Naive B cell (primary cell): ENCODE measurements at places on chromosomes 1 and 21. TPM values are rescaled to one million over a fixed set of nuclear protein-coding genes. Genes with fewer than 3 reads are reported as not detected.

UQCRH gene
- 295 TPM for polyA plus RNA-seq

DNA sequence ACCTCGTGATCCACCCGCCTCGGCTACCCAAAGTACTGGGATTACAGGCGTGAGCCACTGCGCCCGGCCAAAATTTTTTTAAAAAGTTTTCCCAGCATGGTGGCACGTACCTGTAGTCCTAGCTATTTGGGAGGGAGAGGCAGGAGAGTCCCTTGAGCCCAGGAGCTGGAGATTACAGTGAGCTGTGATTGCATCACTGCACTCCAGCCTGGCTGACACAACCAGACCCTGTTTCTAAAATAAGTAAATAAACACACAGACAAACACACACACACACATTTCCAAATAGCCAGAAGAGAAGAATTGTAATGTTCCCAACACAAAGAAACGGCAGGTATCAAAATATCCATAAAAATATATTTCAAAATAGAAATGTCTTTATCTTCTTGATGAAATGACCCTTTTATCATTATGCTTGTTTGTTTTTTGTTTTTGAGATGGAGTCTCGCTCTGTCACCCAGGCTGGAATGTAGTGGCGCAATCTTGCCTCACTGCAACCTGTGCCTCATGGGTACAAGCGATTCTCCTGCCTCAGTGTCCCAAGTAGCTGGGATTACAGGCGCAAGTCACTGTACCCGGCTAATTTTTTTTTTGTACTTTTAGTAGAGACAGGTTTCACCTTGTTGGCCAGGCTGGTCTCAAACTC lies 9.3 kb downstream of the HES2 start:
- peaks cover 5% of the 10 kb centered on the region for H3K4me1 ChIP-seq
- H3K27me3 ChIP-seq, result peaks cover 35% of the 10 kb centered on the region
- no peak for DNase-seq
- no peak overlapping the region for H3K27ac ChIP-seq
- H3K36me3 ChIP-seq, result no peaks in the 10 kb centered on the region
- no peak overlapping the region for H3K4me3 ChIP-seq

SLC2A1 gene
- polyA plus RNA-seq, result 83.1 TPM

DNA sequence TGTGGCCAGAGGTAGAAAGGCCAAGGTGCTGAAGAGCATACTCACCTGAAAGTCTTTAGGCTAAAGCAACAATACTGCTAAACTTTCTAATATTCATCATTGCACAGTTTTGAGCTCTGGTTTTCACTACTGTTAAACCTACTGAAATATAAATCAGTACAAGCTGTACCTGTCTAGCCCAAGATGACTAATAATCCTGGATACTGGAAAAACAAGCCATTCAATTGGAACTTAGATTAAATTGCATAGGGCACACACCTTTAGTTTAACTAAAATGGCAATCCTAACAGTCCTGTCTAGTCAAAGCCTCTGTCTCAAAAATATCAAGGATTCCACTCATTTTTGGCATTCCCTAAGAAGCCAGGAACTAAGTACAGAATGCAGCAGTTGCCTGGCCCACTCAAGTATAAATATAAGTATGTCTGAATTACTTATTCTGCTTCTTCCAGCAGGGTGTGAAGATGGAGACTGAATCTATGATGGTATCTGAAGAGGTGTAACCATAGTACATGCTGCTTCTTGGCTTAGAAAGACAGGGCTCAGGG lies 3.1 kb downstream of the CHML start:
- peak overlapping the region; percentile 75 for H3K27ac ChIP-seq
- no peak for DNase-seq
- peaks cover 13% of the 10 kb centered on the region for H3K36me3 ChIP-seq

GRCh38 chr1:29932626-29933025 lies 696.3 kb downstream of the PTPRU start:
- H3K4me1 ChIP-seq, result no peaks in the 10 kb centered on the region
- H3K27me3 ChIP-seq, result peaks cover 21% of the 10 kb centered on the region
- H3K27ac ChIP-seq, result no peak overlapping the region
- H3K4me3 ChIP-seq, result no peak overlapping the region
- H3K36me3 ChIP-seq, result no peaks in the 10 kb centered on the region

- no peak overlapping the region for H3K27ac ChIP-seq
- H3K4me3 ChIP-seq, result no peak overlapping the region
- no peak for DNase-seq
- H3K27me3 ChIP-seq, result peaks cover 52% of the 10 kb centered on the region
- H3K36me3 ChIP-seq, result no peaks in the 10 kb centered on the region
Observed at GRCh38 chr1:16172964-16173446, 17.1 kb upstream of the EPHA2 start.

- no peak for DNase-seq
- no peaks in the 10 kb centered on the region for H3K27me3 ChIP-seq
Observed at GRCh38 chr1:42762269-42762668, 4.6 kb downstream of the P3H1 start.

DNA sequence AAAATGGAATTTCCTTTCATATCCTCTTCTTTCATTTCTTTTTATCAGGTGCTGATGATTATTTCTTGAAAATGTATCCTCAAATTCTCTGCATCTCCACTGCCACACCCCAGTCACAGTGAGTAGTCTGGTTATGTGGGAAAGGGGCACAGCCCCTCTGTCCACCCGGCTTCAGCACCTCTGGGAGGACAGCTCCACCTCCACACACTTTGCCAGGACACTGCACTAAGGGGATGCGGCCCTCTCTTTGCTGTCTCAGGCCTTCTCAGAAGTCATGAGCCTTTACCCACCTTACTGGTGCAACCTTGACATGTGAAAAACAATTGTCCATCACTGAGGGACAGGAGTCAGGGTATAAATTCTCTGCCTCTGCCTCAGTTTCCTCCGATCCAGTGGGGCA lies 433.1 kb downstream of the PCP4 start:
- no peak for DNase-seq
- H3K36me3 ChIP-seq, result no peaks in the 10 kb centered on the region
- H3K4me3 ChIP-seq, result no peak overlapping the region

DNA sequence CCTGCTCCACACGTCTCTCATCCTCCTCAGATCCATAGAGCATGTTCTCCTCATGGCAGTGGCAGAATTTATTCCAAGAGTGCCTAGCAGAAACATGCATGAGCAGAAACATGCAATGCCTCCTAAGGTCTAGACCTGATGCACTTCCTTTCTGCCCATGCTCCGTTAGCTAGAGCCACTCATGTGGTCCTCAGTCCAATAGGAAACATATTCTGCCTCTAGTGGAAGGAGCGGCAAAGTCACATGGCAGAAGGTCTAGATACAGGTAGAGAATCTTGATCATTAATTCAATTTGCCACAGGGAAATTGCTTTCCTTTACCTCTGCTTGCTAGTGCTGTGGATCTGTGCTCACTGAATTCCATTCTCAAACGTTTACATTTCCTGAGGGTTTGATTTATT lies 130.4 kb downstream of the KIF26B start:
- no peaks in the 10 kb centered on the region for H3K36me3 ChIP-seq
- peaks cover 10% of the 10 kb centered on the region for H3K27me3 ChIP-seq

- DNase-seq, result no peak
- peaks cover 8% of the 10 kb centered on the region for H3K4me1 ChIP-seq
- peak overlapping the region; percentile 99 for H3K4me3 ChIP-seq
- H3K36me3 ChIP-seq, result no peaks in the 10 kb centered on the region
- H3K27ac ChIP-seq, result peak overlapping the region; percentile 97
- peaks cover 8% of the 10 kb centered on the region for H3K27me3 ChIP-seq
Observed at GRCh38 chr1:241846862-241847539, 1.0 kb upstream of the EXO1 start.

OR2T2 gene
- 0.19 TPM for polyA plus RNA-seq

PTPRC gene
- 782 TPM for polyA plus RNA-seq

DNA sequence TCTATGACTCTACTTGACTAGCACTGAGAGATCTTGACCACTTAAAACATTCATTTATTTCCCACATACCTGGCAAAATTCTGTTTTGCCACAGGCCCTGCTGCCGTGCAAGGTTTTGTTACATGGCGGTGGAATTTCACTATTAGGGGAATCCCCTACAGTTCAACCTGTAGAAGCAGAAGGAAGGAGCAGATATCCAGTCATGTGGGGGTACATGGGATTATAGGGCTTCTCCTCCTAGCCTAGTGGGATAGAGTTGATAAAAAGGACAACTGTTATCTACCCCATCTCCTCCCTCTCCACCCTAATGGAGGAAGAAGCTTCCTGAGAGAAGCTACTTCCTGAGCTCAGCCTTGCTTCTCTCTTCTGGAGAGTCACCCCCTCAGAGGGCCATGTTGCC lies 17.7 kb upstream of the PROK1 start:
- no peak for DNase-seq
- H3K4me1 ChIP-seq, result no peaks in the 10 kb centered on the region
- H3K27me3 ChIP-seq, result peaks cover 49% of the 10 kb centered on the region
- no peak overlapping the region for H3K27ac ChIP-seq

CGN gene
- polyA plus RNA-seq, result 0.13 TPM

- no peaks in the 10 kb centered on the region for H3K36me3 ChIP-seq
- peaks cover 21% of the 10 kb centered on the region for H3K4me1 ChIP-seq
- H3K27ac ChIP-seq, result peak overlapping the region; percentile 16
- H3K4me3 ChIP-seq, result no peak overlapping the region
- DNase-seq, result no peak
- no peaks in the 10 kb centered on the region for H3K27me3 ChIP-seq
Observed at GRCh38 chr21:31133243-31133830, 95.1 kb upstream of the KRTAP19-8 start.

C1orf53 gene
- not detected for polyA plus RNA-seq

DNA sequence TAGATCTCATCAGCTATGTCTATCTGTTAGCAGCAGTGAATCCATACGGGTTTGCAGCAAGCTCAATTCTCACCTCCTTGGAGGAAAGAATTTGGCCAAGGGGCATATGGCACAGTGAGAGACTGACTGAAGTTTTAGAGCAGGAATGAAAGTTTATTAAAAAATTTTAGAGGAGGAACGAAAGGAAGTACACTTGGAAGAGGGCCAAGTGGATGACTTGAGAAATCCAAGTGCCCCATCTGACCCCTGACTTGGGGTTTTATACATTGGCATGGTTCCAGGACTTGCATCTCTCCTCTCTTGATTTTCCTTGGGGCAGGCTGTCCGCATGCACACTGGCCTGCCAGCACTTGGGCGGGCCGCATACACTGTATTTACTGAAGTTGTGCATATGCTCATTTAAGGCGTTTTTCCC lies 9.2 kb upstream of the OSBPL9 start:
- no peak for DNase-seq
- peaks cover 8% of the 10 kb centered on the region for H3K27me3 ChIP-seq
- no peak overlapping the region for H3K27ac ChIP-seq
- no peaks in the 10 kb centered on the region for H3K36me3 ChIP-seq
- no peaks in the 10 kb centered on the region for H3K4me1 ChIP-seq

DNA sequence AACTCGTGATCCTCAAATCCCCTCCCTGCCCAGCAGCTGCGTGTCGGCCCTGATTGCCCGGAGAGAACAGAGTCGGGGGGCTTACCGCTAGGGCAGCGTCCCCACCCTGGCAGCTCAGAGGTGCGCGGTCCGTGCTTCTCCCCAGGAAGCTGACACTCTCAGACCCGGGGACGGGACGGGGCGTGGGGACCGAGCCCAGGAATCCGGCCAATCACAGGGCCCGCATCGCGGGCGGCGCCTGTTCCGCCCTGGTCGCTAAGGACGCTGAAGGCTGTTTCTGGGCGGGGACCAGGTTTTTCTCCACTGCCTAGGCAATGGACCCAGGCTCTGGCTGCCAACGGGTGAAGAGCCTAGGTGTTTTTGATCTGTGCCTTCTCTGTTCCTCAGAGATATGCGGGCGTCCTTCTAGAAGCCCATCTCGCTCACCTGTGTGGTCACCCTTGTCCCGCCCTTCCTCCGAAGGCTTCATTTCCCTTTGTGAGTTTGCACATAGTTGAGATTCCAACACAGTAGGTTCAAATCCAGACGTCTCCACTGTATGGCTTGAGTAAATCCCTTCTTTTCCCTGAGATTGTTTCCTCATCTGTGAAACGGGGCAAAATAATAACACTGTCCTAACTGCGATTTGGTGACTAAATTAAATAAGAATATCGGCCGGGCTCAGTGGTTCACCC lies at the start of gene C1orf87:
TSS of gene C1orf87 (minus strand) at position 166 of the 674 bp plus-strand sequence. CDS start 1,127 bp downstream, outside the sequence.
- no peak within 1 kb of the TSS for H3K4me3 ChIP-seq
- H3K27me3 ChIP-seq, result peaks cover 51% of the 10 kb centered on the region
- no peak within 1 kb of the TSS for H3K27ac ChIP-seq
- no peaks in the 10 kb centered on the region for H3K4me1 ChIP-seq
- no peaks in the 10 kb centered on the region for H3K36me3 ChIP-seq
- DNase-seq, result no peak

- no peak overlapping the region for H3K27ac ChIP-seq
- DNase-seq, result no peak
- H3K27me3 ChIP-seq, result no peaks in the 10 kb centered on the region
Observed at GRCh38 chr1:97053268-97053667, 331.7 kb downstream of the PTBP2 start.

- peaks cover 6% of the 10 kb centered on the region for H3K36me3 ChIP-seq
- H3K4me1 ChIP-seq, result peaks cover 4% of the 10 kb centered on the region
- H3K27ac ChIP-seq, result no peak overlapping the region
- peak; percentile 63 for DNase-seq
- H3K4me3 ChIP-seq, result no peak overlapping the region
Observed at GRCh38 chr1:150464422-150464826, 22.8 kb upstream of the TARS2 start.

FCRL5 gene
- 69.9 TPM for polyA plus RNA-seq

GRCh38 chr1:181768211-181768929 lies 285.1 kb downstream of the CACNA1E start:
- no peaks in the 10 kb centered on the region for H3K36me3 ChIP-seq
- H3K4me1 ChIP-seq, result no peaks in the 10 kb centered on the region
- peaks cover 6% of the 10 kb centered on the region for H3K27me3 ChIP-seq
- H3K4me3 ChIP-seq, result no peak overlapping the region

DNA sequence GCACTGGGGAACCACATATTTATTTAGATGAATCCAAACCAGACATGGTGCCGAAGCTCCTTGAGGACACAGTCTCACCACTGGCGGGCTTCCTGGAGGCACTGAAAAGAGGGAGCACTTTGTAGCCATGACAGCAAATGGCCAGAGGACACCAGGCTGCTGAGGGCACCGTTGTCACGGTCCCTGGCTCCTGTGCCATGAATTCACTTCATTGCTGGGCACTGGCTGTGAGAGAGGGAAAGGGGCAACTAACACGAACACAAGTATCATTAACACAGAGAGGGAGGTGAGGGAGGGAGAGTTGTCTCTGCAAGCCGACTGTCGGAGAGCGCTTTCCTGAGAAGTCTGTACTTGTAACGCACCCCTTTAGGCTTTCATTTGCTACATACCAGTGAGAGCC lies 9.4 kb upstream of the PSRC1 start:
- H3K36me3 ChIP-seq, result no peaks in the 10 kb centered on the region
- no peak overlapping the region for H3K27ac ChIP-seq
- peaks cover 23% of the 10 kb centered on the region for H3K4me1 ChIP-seq
- no peaks in the 10 kb centered on the region for H3K27me3 ChIP-seq

GRCh38 chr1:217369271-217369981 lies 261.5 kb downstream of the GPATCH2 start:
- DNase-seq, result no peak
- H3K4me3 ChIP-seq, result no peak overlapping the region
- H3K27me3 ChIP-seq, result no peaks in the 10 kb centered on the region
- H3K27ac ChIP-seq, result no peak overlapping the region
- H3K4me1 ChIP-seq, result no peaks in the 10 kb centered on the region
